ENCODE measurements at places on chromosomes 16 and 17.

DNA sequence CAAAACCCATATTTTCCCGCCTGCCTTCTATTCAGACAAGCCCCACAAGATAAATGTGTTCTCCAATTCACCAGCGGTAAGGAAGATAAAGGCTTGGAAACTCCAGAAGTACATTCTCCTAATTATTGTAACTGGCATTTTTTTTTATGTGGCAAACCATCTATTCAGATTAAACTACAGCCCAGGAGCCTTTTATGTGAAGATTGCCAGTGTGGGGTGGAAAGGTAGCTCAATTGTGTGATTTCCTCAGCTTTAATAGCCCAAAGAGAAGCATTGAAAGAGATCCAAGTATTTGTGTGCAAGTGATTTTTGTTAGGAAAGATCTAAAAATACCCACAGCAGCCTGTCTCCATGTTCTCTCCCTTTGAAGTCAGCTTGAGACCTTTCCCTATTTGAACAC is 451.4 kb upstream of the CCL2 start:
- DNase-seq: no peak

DNA sequence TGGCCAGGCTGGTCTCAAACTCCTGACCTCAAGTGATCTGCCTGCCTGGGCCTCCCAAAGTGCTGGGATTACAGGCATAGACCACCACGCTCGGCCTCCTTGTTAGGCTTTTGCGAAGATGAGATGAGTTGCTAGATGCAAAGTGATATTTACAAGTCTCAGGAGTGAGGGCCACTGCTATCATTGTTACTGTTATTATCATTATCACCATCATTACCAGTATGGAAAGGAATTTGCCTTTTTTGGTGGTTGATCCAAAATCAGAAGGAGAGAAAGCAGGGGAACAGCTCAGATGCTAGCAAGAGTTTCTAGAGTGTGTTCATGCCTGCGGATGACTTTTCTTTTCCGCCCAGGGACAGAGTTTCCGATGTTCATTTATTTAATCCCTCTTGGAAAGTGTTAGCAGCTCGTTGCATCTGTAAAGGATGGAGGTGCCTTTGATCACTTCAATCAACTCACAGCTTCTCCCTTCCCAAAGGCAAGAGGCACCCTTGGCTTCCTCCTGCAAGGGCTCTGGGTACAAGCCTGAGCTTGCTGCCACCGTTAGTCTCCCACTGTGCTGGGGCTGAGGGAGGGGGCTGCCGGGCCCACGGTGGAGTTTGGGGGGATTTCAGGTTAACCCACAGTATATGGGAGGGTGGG is 21.6 kb downstream of the ITPRIPL2 start:
- no peak for DNase-seq

DNA sequence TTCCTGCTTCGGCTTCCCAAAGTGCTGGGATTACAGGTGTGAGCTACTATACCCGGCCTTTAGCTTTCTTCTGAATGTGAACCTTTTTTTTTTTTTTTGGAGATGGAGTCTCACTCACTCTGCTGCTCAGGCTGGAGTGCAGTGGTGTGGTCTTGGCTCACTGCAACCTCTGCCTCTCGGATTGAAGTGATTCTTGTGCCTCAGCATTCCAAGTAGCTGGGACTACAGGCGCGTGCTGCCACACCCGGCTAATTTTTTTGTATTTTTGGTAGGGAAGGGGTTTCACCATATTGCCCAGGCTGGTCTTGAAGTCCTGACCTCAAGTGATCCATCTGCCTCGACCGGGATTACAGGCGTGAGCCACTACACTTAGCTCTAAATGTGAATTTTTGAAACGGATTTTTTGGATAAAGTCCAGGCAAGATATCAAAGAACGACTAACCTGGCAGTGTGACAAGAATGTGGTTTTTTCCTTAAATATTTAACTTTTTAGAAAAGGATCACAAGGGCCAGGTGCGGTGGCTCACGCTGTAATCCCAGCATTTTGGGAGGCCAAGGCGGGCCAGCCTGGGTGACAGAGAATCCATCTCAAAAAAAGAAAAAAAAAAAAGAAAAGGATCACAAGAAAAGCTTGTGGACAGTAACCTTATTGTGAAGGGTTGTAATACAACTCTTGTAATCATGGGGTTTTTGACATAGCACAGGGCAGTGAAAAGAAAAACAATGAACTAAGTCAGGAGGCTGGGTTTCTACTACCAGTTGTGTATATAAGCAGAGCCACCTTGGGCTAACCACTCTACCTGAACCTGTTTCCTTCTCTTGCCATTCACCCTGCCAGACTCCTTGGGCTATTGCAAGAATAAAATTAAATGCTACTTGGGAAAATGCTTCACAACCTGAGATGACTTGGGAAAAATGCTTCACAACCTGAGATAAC is 6.2 kb downstream of the BRCA1 start:
- DNase-seq: no peak

DNA sequence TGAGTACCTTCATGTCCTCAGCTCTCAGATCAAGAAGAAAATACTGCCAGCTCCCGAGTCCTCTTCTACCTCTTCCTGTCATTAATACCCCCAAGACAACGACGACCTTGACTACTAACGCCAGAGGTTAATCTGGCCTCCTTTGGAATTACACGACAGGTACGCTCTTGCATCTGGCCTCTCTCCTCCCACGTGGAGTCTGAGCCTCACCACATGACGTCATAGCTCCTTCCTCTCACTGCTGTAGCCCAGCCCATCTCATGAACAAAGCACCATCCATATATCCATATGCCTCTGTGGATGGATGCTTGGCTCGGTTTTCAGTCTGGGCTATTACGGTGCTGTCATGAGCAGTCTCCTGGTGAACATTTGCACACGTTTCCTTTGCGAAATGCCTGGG is 110.2 kb upstream of the TNRC6C start:
- DNase-seq: no peak

DNA sequence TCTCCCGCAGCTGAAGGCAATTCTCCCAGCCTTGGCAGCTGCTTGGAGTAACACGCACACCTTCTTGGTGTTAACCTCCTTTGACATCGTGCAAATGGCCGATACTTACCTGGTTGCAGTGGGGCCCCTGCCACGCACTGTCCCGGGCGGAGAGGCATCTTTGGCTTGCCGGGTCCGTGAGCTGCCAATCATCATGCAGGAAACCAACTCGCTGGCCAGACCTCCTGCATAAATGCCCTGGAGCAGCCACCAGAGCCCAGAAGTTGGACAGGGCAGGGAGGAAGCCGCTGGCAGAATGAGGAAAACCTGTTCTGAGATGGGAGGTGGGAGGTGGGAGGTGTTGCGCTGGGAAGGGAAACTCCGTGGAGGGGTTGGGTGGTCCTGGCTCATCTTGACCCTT is 41.7 kb upstream of the CREBBP start:
- DNase-seq: no peak
